ENCODE measurements at places on chromosomes 6 and 20. TPM values are rescaled to one million over a fixed set of nuclear protein-coding genes. Genes with fewer than 3 reads are reported as not detected.
A peak's percentile ranks its signal among the peaks of the same experiment; 100 is the strongest.

DNA sequence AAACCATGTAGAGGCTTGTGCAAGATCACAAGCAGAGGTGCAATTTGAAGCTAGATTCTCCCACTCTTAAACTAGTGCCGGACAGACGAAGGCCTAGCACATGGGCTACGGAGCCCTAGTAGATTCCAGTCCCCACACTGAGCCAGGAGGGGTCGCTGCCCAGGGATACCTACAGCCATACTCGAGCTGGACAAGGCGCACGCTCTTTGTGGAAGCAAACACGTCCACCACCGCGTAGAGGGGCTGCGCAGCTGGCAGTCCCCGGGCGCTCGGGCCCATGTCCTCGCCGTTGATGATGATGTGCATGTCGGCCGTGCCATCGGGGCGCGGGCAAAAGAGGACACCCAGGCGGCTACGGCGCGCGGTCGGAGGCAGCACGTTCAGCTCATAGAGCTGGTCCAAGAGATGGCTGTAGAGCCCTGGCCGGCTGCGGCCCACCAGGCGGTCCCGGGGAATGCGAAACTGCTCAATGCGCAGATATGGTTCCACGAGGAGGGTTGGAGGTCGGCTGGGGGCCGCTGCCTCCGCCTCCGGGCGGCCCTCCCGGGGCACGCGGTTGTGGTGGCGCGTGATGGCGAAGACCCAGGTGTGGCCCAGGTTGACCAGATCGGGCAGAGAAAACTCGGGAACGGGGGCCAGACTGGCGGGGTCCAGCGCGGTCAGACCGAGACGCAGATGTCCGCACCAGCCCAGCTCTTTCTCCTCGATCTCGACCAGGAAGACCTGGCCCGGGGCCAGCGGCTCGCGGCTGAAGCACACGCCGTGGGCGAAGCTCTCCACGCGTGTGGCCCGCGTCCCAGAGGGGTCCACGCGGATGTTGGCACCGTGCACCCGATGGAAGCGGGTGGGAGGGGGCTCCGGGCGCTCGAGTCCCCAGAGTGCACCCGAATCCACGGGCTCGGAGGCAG is 677 bp downstream of the NEURL2 start:
- peak; percentile 95 for DNase-seq

DNA sequence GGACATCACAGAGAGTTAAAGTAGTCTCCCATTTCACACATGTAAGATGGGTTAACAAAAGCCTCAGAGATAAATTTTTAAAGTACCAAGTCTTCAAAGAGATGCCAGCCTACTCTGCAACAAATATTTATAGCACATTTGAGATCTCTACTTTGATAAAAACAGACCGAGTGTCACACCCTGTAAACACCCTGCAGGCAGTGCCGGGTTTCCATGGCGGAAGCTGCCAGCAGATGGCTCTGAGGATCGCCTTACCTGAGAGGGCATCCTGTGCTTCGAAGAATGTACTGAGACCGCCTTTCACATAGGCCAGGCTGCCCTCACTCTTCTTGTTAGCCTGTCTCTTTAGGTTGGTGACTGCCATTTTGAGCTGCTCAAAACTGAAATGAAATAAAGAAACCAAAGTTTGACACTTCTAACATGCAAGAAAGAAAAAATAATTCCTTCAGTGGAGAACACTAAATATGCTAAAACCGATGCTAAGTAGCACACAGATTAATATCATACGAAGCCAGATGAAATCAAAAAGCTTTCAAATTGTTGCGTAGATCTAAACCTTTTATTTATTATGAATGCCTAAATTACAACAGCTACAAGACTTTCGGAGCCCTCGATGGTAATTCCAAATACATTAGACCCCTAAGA is 39.3 kb downstream of the HUS1B start:
- DNase-seq, result peak; percentile 31

GRCh38 chr20:63979557-63980316 is at the start of gene SAMD10:
SAMD10 (minus strand) TSS chr20:63979642; CDS start chr20:63979467, 175 bp downstream.
- peak; percentile 88 for DNase-seq

DNA sequence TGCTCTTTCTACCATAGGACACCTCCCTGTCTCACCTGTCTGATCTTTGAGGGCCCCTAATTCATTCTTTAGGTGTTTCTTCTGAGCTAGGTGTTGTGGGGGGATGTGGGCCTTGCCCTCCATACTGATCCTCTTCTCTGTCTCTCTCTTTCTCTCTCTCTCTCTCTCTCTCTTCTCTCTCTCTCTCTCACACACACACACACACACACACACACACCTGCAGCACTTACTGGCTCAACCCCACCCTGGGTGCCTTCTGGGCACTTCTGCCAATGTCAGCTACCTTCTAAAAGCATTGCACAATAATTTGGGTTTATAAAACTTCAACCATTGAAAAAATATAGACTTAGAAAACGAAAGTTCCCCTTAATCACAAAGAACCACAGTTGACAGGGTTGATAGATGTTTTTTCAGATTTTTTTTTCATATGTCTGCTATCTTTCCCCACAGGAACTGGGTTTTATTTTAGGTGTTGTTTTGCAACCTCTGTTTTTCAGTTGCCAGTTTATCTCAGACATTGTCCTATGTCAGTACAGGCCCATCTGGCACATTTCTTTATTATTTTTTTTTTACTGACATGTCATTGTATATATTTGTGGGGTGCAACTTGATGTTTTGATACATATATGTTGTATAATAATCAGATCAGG is 28.1 kb downstream of the PKIG start:
- no peak for DNase-seq

Gene TRAPPC3L
- total RNA-seq, result not detected

- DNase-seq, result no peak
Observed at GRCh38 chr6:127902933-127903332, 2.1 kb upstream of the THEMIS start.

DNA sequence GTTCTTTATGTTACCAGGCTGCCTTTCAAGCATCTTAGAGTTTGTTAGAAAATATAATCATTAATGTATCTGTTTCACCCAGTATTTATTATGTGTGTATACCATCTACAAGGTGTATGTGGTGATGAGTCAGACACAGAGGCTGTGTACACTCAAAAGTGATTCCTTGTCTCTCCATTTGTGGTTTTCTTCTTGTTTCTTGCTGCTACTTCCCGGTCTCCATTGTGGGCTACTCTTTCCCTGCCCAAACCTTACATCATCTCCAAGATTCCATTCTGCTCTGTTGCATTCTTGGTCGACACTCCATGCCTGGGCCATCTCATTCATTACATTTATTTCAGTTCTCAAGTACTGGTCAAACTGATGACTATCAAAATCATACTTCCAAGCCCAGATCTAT is 182.2 kb upstream of the STXBP5 start:
- DNase-seq, result no peak

Gene PDE10A
- total RNA-seq, result 23.1 TPM

Gene DEFB123
- not detected for total RNA-seq

Gene CST4
- not detected for total RNA-seq

GRCh38 chr20:56715309-56715708 is 86.2 kb downstream of the TFAP2C start:
- no peak for DNase-seq

DNA sequence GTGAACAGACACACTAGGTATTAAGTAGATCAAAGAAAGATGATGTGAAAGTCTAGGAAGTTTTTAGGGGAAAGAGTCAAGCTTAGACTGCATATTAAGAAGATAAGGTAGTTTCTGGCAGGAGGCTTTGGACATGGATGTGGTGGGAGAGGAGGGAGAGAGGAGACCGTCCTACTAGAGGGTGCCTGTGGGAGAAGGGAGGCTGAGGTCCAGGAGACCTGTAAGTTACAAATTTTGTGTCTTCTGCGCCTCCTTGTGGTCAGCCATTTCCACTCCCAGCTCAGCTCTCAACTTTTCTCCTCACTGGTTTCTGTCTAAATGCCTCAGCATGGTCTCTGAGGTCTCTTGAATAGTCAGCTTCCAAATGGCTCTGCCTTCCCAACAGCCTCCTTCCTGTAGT is 193.5 kb downstream of the UNC5CL start:
- no peak for DNase-seq

Gene VARS1
- 79.0 TPM for total RNA-seq

GRCh38 chr20:35405775-35406174 is 6.0 kb downstream of the UQCC1 start:
- no peak for DNase-seq

Gene TGM3
- 0.13 TPM for total RNA-seq

Gene LGSN
- total RNA-seq, result 0.19 TPM

Gene LZTS3
- total RNA-seq, result 20.0 TPM

Gene ID4
- 60.4 TPM for total RNA-seq

GRCh38 chr6:12494161-12494560 is 204.0 kb downstream of the EDN1 start:
- peak; percentile 46 for DNase-seq
